ENCODE measurements at places on chromosomes 12 and 14.

DNA sequence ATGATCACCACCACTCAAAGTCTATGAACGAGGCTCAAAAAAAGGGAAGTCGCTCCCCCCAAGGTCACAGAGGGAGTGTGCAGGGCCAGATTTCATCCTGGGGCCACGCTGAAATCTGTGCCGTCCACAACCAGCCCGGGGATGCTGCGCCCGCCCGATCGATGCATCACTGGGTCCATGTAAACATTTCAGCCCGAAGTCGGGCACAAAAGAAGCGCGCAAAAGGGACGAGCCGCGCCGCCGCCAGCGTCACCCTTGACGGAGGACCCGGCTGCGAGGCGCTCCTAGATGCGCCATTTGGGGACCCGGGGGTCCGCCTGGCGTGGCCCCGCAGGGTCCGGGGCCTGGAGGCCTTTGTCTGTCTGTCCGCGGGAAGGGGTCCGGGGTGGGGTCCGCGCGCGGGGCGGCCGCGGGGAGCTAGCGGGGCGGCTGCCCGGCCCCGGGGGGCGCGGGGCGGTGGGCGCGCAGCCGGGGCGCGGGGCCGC, 503 bp downstream of the FBXO21 start:
- DNase-seq: peak; percentile 52

- no peak for DNase-seq
Measured at GRCh38 chr12:79512068-79512467, 178.7 kb downstream of the PAWR start.

DNA sequence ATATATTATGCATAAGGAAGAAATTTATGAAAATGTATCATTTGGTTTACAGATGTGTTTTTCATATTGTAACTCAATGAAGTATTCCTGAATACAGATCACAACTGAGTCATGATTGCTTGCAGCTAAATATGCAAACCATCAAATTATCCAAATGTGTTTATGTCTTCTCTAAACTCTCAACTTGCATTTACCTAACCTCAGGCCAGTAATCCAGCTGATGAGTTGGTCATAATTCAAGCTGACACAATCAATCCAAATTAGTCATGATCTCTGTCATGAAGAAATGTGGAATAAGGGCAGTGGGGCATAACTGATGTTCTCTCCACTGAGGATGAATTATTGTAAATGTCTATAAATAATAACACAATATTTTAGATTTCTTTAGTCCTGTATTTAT, 104.8 kb upstream of the CNTN1 start:
- DNase-seq: no peak

DNA sequence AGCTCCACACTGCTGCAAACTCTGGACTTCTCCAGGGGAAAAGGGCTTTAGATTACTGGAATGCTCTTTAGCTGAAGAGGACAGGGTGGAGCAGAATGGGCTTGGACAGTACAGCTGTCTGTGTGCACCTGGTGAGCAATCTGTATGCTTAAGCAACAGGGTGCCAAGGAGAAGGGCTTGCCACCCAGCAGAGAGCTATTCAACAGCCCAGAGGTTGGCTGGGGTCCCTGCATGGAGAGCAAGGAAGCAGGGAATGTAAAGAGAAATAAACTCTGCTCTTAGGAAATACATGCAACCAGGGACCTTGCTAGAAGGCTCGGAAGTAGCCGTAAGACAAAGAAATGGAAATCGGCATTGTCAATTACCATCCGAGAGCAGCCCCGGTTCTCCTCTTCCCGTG, 53.0 kb upstream of the CORO1C start:
- no peak for DNase-seq

DNA sequence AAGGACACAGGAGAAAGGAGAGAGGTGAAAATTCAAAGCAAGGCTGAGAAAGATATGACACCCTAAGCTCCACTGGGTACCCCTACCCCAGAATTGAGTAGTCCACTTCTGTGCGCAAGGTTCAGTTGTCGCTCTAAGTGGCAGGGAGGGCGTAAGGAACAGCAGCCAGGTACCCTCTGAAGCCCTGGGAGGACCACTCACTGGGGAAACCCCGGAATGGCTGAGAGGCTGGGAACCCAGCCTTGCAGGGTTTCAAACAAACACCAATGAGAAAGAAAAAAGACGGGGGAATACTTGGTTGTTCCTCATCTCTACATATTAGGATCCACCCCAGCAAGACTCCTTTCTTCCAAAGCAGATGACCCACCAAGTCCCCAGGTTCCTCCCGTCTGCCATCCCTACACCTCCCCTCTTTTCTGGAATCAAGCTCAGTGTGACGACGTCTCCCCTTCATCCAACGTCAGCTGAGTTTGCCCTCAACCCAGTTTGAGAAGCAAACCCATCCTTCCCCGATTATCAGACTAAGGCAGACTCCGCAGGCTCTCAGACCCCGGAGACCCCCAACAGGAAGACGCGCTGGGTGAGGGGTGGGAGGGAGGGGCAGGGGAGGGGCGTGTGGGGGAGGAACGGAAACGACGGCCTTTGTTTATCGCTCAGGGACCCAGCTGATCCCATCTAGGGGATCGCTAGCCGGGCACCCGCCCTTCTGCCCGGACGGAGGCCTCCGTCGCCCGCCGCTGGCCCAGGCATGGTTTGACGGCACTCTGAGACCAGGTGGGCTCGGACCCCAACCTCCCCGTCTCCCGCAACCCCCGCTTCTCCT, 795 bp downstream of the LMBR1L start:
- peak; percentile 65 for DNase-seq

DNA sequence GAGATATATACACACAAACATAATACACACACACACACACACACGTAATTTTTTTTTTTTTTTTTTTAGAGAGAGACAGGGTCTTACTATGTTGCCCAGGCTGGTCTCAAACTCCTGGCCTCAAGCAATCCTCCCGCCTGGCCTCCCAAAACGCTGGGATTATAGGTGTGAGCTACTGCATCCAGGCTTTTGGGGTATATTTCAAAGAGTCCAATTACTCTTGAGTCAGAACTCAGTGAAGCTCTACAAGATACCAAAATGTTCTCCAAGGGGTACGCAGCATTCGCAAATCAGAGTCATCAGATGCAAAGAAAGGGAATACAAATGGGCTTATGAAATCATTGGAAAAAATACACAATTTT, 54.0 kb downstream of the PHLDA1 start:
- DNase-seq: no peak

DNA sequence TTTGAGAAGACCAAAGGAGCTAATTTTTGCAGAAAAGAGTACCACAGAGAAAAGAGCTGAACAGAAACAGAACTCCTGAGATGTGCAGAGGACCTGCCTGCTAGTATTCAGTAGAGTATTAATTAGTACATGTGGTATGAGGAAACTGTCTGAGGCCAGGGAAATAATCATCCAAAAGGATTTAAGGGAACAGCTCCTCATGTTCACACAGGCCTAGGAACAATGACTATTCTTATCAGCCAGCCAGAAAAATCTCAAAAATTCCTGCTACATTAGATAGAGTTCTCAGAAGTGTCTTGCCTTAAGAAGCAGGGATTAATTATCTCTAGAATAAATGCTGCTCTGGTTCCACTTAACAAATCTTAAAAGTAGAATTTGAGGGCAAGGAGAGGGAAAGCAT, 36.4 kb downstream of the PKP2 start:
- DNase-seq: no peak

GRCh38 chr12:30000401-30000800, 216.7 kb upstream of the TMTC1 start:
- DNase-seq: no peak

DNA sequence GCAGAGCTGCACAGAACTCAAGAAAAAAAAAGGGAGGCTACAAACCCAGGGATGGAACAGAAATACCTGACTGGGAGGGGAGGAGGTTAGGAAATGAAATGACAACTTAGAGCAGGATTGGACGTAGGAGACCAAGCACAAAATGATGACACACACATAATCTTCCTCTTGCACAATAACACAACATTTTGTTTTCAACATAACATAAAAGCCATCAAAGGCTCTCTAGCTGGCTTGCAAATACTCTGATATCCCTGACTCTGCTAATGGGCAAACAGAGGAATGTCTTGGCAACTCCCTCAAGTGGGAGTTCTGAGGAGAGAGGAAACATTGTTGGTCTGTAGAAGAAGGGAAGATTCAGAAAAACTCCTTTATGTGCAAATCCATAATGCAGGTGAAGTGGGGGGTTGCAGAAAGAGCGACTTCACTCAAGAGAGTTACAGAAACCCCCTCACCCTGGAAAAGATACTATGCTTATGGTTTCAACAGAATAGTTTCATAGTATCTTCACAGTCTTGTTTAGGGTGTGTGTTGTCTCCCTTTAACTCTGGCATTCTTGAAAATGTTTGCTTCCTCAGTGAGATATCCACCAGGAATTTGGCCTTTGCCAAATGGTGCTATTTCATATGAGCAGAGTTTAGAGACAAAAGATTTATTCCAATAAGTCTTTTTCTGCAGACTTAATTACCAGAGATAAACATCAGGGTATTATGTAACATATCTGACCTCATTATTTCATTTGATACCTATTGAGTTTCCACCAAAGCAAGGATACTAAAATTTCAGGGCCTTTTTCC, 43.8 kb upstream of the LTBP2 start:
- DNase-seq: no peak

GRCh38 chr12:7157391-7157790, 27.2 kb downstream of the CLSTN3 start:
- DNase-seq: no peak

DNA sequence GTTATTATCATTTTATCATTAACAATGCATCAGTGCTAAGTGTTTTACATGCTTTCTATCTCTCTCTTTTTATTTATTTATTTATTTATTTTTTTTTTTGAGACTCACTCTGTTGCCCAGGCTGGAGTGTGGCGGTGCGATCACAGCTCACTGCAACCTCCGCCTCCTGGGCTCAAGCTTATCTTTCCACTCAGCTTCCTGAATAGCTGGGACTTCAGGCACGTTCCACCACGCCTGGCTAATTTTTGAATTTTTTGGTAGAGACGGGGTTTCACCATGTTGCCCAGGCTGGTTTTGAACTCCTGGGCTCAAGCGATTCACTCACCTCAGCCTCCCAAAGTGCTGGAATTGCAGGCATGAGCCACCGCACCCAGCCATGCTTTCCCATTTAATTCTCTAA, 3.9 kb upstream of the BTG1 start:
- no peak for DNase-seq

DNA sequence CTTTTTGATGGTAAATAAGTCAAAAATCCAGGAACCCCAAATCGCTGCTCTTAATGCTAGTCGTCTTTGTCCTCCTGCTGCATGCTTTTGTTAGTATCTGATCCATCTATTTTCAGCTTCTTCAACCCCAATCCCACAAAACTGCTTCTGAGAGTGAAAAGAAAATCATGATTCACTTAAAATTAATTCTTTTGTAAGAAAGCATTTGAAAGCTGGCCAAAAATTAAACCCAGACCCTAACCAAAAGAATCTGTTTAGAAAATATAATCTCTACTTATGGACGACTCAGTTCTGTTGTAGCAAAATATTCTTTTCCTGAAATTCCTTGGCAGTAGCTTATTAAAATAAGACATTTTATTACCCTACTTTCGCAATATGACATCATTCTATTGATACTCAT, 443.6 kb upstream of the SYT1 start:
- DNase-seq: no peak

DNA sequence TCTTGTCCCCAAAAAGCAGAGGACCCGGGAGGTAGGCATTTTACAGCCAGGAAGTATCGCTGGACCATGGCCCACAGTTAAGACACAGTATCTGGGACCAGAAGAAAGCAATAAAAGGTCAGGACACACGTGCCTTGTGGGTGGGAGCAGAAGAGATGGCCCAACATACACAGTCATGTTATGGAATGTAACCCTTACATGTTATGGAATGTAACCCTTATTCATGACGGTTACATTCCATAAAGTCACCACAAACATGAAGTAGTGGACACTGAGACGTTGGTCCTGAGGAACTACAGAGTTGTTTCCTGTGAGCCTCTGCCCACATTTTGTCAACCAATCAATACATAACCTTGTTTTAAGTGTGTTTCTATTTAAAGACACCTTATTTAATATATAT, 285.6 kb upstream of the FKBP4 start:
- DNase-seq: no peak

GRCh38 chr12:3309805-3310204, 181.2 kb upstream of the PRMT8 start:
- DNase-seq: no peak

DNA sequence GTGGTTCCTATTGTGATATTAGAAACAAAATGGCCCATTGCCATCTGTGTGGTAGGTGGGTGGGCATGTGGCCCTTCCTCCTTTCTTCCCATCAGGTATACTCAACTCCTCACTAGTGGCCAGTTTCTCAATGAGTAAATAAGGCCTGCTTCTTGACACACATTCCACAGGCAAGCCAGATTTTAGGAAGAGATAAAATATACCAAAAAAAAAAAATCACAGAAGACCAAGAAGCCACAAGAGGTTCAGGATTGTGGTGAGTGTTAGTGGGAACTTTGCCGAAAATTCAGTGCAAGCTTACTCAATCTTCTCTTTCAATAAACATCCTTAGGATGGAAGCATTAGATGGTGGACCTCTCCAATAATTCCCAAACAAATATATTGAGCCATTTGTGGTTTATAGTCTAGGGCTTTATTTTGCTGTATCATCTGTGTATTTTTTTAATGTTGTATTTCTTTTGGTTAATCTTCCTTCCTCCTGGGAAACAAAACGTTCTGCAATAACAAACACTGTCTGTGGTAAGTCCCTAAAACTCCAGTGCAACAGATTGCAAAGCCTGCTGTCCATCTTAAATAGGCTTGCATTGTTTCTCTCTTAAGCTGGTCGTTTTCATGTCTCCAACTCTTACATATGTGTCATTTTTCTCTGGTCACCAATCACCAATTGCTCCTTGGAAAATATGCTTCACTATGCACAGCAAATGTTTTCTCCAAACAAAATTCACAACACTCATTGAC, 289.9 kb upstream of the KITLG start:
- no peak for DNase-seq

DNA sequence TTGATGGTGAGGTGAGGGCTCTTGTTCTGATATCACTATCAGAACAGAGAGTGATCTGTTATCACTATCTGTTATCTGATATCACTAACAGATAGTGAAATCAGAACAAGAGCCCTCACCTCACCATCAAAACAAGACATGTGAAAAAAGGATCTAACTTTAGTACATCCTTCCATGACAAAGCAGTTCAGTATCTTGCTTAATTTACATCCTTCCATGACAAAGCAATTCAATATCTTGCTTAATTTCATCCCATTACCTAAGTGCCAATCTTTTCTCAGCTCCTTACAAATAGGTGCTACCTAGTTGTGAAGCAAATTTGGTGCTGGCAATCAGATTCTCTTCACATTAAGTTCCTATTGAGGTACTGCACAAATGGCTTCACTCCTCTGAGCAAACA, 1865.6 kb upstream of the FLRT2 start:
- no peak for DNase-seq

DNA sequence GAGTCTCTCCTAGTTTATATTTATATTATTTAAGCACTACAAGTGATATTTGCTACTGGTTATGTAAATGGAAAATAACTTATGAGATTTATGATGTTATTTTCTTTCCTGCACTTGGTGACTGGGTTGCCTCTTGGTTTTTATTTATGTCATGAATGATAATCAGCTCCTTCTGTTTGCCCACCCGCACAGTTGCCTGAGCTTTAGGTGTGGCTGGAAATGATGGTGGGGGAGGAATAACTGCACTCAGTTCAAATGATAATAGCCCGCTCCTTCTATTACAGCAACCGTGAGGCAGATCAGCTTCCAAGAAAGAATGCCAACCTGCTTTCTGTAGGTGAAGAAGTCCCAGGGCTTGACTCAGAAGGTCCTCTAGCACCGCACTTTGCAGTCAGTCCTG, 190.2 kb upstream of the CAND1 start:
- no peak for DNase-seq

Measured in Peyer's patch (tissue), 4 donors.